NCI-H187 treated with DMSO at 0.1 percent for 48 hours (cell line): ENCODE measurements at places on chromosomes 3 and 15.

GRCh38 chr15:64596701-64597476 is 136.5 kb downstream of the ZNF609 start:
- DNase-seq: peak; percentile 61

GRCh38 chr3:18135060-18135814 is 289.9 kb downstream of the SATB1 start:
- no peak for DNase-seq

GRCh38 chr3:23648326-23648995 is 157.3 kb upstream of the UBE2E1 start:
- DNase-seq: no peak

DNA sequence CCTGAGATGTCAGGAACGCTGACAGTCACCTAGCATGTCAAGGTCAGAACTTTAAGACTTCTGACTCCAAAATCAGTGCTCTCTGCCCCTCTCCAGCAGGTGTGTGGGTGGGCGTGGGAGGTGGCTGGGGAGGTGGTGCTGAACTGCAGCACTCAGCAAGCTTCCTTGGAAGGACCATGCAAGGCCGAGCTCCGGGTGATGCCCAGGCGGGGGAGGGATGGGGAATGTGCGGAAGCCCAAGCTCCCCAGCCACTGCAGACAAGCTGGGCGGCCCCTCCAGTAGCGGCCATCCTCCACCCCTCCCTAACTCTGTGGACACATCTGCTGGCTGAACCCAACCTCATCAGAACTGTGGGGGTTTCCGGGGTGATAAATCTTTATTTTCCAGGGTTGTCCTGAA is 296.6 kb downstream of the TLE3 start:
- no peak for DNase-seq

DNA sequence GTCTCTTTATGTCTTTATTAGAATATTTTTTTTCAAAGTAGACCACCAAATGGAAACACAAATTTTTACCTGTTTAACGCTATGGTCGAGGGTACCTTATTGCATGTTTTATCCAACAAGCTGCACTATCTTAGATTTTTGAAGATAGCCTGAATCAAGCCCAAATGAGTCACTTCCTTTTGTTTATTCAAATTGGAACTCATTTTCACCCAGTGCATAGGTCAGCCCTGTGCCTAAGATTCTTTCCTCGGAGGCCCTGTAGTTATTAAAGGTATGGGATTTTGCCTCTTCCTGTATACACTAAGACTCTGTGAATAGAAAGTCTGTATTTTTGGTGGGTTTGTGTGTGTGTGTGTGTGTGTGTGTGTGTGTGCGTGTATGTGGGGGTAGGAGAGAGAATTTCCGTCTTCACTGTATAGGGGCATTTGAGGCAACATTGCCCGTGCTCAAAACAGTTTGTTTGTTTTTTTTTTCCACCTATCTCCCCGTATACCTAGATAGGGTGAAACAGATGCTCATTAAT is 358.0 kb upstream of the CADM2 start:
- DNase-seq: no peak

GRCh38 chr3:111311709-111312235 is 230.2 kb upstream of the CD96 start:
- no peak for DNase-seq

GRCh38 chr3:11154036-11154952 is at the start of gene HRH1:
Gene HRH1 (plus strand): TSS chr3:11154493. CDS start chr3:11259038, 104,545 bp downstream.
- DNase-seq: no peak

GRCh38 chr3:150594150-150594549 is 9.0 kb upstream of the SELENOT start:
- no peak for DNase-seq
